ENCODE measurements at places on chromosomes 7 and 10.

DNA sequence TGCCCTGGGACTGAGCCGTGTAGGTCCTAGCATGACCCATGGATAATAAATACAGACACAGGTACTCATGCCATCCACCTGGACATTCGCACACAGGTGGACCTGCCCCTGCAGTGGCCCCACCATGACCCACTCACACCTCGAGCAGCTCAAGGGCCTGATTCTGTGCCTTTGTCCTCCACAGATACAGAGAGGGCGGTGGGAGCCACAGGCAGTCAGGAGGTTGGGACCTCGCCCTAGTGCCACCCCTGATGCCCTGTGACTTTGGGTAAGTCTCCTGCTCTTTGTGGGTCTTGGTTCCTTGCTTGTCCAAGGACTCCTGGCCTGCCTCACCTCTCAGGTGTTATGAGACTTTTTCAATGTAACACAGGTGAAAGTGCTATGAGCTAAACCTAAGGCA, 42.9 kb downstream of the C10orf120 start:
- DNase-seq, result no peak

DNA sequence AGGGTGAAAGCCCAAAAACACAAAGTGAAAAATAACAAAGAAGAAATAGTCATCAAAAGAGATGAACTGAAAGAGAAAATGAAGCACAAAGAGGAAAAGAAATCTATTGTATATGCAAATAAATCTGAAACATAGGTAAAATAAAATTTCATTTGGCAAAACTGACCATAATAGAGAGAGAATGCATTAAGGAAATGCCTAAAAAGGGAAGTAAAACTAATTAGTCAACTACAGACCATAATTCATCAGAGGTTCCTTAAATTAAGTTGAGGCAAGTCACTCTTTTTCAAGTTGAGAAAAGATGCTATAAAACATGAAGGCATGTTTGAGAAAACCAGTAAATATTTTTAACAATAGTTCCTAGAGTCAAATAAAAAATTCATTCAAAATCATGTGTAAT, 233.3 kb downstream of the LRRN3 start:
- no peak for DNase-seq

GRCh38 chr7:14888962-14889361, 13.6 kb downstream of the DGKB start:
- DNase-seq, result no peak

DNA sequence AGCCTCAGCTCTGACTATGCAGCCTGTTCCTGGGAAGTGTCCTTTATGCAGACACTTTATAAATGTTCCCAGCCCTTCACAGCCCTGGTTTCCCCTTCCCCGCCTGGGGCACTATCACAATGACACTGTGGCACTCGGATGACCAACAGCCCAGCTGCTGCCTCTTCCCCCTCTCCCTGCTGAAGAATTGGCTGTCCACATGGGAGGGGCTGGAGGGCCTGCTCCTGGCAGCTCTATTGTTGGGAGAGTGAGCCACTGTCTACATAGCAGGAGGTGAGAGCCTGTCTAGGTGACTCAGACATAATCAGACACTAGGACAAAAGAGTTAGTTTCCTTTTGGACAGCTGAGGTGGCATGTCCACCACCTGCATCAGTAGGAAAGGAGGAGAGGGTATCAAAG, 437.5 kb downstream of the PLXNA4 start:
- DNase-seq, result no peak

DNA sequence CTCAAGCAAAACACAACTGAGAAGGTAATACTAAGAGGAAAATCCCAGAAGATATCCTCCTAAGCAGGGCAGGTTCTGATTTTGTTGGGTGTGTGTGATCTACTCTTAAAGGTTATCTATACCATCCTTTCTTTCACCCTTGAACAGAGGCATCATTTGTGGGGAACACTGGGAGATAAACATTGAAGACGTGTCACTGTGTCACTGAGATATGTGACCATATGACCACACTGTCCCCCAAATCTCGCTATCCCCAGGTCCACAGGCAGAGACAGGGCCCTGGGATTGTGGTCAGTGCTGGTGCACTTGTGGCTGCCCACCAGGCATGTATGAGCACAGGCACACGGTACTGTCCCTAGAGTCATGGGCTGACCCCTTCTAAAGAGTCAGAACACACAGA, 30.0 kb downstream of the TECTB start:
- DNase-seq, result no peak

DNA sequence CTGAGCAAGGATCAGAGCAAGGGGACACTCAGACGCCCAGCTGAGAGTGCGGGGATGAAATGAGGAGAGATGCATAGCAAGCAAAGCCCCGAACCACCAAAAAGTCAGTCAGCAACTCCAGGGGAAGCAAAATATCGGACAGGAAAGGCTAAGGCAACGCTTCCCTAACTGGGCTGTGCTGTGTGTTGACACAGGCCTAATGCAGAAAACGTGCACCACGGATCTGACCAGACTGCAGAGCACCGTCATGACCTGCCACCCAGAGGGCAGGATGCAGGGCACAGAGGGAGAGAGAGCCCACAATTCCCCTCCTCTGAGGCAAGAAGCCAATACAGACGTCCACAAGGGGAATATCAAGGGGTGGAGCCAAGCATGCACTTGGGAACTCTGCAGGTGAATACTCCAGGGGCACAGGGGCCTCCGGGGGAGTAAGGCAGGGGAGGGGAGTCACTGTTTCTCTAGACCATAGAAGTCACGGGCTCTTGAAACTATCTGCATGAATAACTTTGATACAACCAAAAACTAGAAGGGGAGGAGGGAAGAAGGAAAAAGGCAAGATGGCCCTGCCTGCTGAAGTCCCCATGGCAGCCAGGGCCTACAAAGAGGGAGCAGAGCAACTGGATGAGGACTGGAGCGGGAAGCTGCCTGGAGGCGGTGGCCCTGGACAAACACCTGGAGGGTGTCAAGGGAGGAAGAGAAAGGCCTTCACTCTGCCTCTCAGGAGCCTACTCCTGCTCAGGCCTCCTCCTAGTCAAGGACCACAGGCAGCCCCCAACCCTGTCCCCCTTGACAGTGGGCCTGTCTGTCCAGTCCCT, 26.2 kb downstream of the GRID1 start:
- DNase-seq, result no peak

DNA sequence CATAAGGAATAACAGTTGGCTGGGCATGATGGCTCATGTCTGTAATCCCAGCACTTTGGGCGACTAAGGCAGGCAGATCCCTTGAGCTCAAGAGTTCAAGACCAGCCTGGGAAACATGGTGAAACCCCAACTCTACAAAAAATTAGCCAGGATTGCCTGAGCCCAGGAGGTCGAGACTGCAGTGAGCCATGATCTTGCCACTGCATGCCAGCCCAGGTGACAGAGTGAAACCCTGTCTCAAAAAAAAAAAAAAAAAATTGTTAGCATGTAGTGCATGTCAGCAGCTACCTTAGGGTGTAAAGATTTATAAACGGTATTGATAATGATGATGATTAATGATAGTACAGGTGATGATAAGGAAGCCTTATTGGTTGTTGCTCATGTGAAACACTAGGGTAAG, 331.2 kb upstream of the FZD1 start:
- no peak for DNase-seq

DNA sequence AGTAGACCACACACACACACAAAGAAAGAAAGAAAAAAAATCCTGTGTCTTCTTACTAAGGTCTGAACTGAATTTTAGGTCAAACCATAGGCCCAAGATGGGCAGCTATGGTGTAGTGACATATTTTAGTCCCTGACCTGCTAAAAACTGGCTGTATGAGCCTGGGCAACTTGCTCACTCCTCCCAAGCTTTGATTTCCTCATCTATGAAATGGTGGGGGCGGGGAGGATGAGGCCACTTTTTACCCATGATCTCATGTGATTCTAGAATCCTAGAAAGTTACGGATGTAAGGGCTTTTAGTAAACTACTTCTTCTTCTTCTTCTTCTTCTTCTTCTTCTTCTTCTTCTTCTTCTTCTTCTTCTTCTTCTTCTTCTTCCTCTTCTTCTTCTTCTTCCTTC, 6.1 kb upstream of the CCL24 start:
- no peak for DNase-seq

DNA sequence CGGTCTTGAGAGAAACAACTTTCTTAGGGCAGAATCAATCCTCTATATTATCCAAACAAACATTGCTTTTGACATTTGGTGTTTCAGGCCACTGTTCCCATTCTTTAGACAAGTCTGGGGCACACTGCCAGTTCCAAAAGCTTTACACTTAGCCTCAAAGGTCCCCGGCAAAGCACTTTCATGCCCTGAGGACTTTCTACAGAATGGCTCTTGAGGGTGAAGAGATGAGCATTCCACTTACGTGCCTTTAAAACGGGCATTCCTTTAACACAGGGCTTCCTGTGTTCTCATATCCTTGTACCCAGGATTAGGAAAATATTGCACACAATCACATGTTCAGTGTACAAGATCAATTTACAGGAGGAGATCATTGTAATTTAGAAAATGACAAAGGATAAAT, 13.1 kb upstream of the TMEM213 start:
- DNase-seq, result no peak

- DNase-seq, result no peak
Observed at GRCh38 chr10:7042419-7043054, 368.3 kb downstream of the SFMBT2 start.

- peak; percentile 81 for DNase-seq
Observed at GRCh38 chr7:85023066-85023712, 163.7 kb downstream of the SEMA3D start.

DNA sequence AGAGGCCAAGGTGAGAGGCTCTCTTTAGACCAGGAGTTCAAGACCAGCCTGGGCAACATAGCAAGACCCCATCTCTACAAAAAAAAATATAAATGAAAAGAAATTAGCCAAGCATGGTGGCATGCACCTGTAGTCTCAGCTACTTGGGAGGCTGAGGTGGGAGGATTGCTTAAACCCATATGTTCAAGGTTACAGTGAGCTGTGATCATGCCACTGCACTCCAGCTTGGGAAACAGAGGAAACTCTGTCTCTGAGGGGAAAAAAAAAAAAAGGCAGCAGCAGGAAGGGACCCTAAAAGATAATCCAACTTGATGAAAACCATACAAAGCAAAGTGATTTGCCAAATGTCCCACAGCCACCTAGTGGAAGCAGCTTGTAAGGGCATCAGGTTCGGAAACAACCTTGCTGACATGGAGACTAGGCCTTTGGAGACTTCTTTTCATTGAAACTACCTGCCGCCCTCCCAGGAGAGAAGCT, 15.6 kb upstream of the PBLD start:
- peak; percentile 61 for DNase-seq

GRCh38 chr7:90298145-90299038, 22.7 kb downstream of the FAM237B start:
- DNase-seq, result peak; percentile 58

GRCh38 chr7:34198231-34198641, 292.9 kb downstream of the BMPER start:
- no peak for DNase-seq

DNA sequence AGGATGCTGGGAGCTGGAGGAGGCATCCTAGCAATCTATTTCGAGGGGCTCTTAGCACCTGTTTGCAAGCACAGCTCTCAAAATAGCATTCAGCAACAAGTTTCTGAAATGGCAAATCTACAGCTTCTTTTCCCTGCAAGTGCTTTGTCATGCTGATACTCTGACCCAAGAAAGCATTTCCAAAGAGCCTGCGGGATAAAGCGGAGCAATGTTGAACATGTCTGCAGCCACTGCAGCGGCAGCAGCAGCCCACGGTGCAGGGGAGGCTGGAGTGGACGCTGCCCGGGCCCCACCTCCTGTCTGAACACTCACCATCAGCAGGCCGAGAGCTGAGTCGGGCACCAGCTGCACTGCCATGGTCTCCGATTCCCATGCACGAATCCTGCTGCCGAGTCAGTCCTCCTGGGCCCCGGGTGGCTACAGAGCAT, 964 bp downstream of the FRMD4A start:
- DNase-seq, result no peak

DNA sequence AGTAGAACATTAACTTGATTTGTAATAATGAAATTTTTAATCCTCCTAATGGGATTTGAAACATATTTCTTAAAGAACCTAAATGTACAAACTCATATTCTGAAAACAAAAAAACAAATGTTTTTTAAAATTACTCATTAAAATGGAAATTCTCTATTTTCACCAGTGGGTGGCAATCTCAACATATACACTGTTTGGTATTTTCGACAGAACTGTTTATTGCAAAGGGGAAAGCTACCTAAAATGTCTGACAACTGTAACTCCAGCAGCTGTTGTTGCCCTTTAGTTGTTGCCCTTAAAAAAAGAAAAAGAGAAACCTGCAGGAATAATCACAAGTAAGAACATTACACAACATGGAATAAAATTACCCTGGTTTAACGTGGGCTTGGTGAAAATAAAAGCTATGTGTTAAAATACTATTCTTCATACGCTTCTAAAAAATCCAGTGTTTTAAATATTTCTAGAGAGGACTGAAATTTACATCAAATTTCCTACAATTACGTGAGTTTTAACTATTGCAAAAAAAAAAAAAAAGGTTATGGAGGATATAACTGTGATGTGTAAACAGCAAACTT, 54.5 kb downstream of the COL1A2 start:
- DNase-seq, result peak; percentile 68

DNA sequence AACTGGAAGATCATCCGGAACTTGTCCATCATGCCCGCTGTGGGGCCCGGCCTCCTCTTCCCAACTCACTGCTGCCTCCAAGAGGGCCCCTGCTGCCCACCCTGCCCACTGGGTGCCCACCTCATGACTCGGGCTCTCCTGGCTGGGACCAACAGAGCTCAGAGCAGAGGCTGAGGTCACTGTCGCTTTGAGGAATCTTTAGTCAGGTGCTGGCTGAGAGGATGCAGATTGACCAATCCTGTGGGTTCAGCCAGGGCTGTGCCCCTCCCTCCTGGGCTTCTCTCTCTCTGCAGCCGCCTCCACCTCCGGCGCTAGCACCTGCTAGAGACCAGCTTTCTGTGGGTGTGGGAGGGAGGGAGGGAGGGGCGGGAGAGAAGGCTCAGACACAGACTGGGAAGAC, at the start of gene CALHM1:
Gene CALHM1, minus strand, starts transcription at position 181 of the 400 bp plus-strand sequence. Its CDS starts 149 bp downstream, at position 32.
- DNase-seq, result no peak

GRCh38 chr7:128827248-128827958, 2.8 kb upstream of the FLNC start:
- no peak for DNase-seq

GRCh38 chr7:103622274-103622673, 176.3 kb upstream of the SLC26A5 start:
- DNase-seq, result no peak

GRCh38 chr7:30713392-30713791, 31.1 kb upstream of the CRHR2 start:
- DNase-seq, result no peak

DNA sequence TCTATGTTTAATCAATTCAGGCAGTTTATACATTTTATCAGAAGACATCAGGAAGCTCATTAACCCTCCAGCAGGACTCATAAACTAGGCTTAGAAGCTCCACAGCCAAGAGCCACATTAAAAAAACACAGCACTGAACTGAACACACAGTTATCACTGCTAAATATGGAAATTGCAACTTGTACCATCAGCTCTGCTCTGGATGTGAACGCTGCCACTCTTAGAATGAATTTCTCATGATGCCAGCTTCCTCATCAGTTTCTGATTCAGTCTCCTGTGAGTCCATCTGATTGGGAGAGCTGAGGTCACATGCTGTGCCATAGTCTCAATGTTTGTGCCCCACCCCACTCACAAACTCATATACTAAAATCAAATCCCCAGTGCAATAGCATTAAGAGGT, 17.1 kb upstream of the ING3 start:
- no peak for DNase-seq
